Thoracic aorta endothelial cell (primary cell): ENCODE measurements at places on chromosomes 4 and X. TPM values are rescaled to one million over a fixed set of nuclear protein-coding genes. Genes with fewer than 3 reads are reported as not detected.

The F9 gene
- total RNA-seq = not detected in 2 replicates

The CXCL1 gene
- 64.6 and 78.5 TPM in 2 replicates for total RNA-seq

The RIBC1 gene
- total RNA-seq = 0.13 TPM in 1 of 2 replicates, not detected in the other

The CCDC120 gene
- 1.1 and 1.2 TPM in 2 replicates for total RNA-seq

The CXCL9 gene
- total RNA-seq = not detected in 2 replicates

The PLAC1 gene
- 1.6 TPM in 1 of 2 replicates, not detected in the other for total RNA-seq

The TMPRSS11A gene
- not detected in 2 replicates for total RNA-seq

The SMS gene
- 211 and 234 TPM in 2 replicates for total RNA-seq

The CDKL2 gene
- total RNA-seq = 0.65 and 0.80 TPM in 2 replicates

The ABCG2 gene
- 7.0 and 10.1 TPM in 2 replicates for total RNA-seq

The GAK gene
- 52.4 and 74.2 TPM in 2 replicates for total RNA-seq

The LRCH2 gene
- 4.5 and 9.2 TPM in 2 replicates for total RNA-seq

The TMSB4X gene
- 4,229 and 5,294 TPM in 2 replicates for total RNA-seq

The ADH1B gene
- 0.14 TPM in 1 of 2 replicates, not detected in the other for total RNA-seq

The GPRIN3 gene
- 2.7 and 2.8 TPM in 2 replicates for total RNA-seq

The LIMCH1 gene
- 16.8 and 27.4 TPM in 2 replicates for total RNA-seq

The C4orf46 gene
- 25.1 and 34.8 TPM in 2 replicates for total RNA-seq

The PPP2R2C gene
- under 0.01 TPM in 1 of 2 replicates, not detected in the other for total RNA-seq

The PDZD11 gene
- 43.0 and 44.9 TPM in 2 replicates for total RNA-seq

The NOCT gene
- 25.3 and 28.2 TPM in 2 replicates for total RNA-seq

The GPM6B gene
- total RNA-seq = 1.3 and 1.9 TPM in 2 replicates

The FAM9B gene
- total RNA-seq = not detected in 2 replicates

The RRH gene
- 0.22 TPM in 1 of 2 replicates, not detected in the other for total RNA-seq

The SLC6A8 gene
- 9.6 and 12.8 TPM in 2 replicates for total RNA-seq

The STAG2 gene
- total RNA-seq = 120 and 141 TPM in 2 replicates

The AWAT2 gene
- 0.07 and 0.13 TPM in 2 replicates for total RNA-seq

The FRG2 gene
- total RNA-seq = not detected in 2 replicates

The RAB28 gene
- total RNA-seq = 17.8 and 21.1 TPM in 2 replicates

The PAGE4 gene
- total RNA-seq = not detected in 2 replicates

The CXCL3 gene
- total RNA-seq = 0.93 and 1.6 TPM in 2 replicates

The RAB9B gene
- 0.40 and 0.50 TPM in 2 replicates for total RNA-seq

The C4orf50 gene
- not detected in 2 replicates for total RNA-seq

The CENPVL1 gene
- not detected in 2 replicates for total RNA-seq

The ANK2 gene
- total RNA-seq = 1.7 and 2.1 TPM in 2 replicates

The ARHGAP36 gene
- total RNA-seq = under 0.01 TPM in 1 of 2 replicates, not detected in the other

The CENPVL3 gene
- not detected in 2 replicates for total RNA-seq

The MAGEB1 gene
- total RNA-seq = not detected in 2 replicates

The GLRA3 gene
- total RNA-seq = not detected in 2 replicates

The SHROOM3 gene
- total RNA-seq = 5.1 and 10.2 TPM in 2 replicates

The FGB gene
- not detected in 2 replicates for total RNA-seq

The GPRASP1 gene
- 1.9 and 2.4 TPM in 2 replicates for total RNA-seq

The TKTL1 gene
- under 0.01 TPM in 1 of 2 replicates, not detected in the other for total RNA-seq

The ZNF518B gene
- 57.4 and 68.9 TPM in 2 replicates for total RNA-seq

The PRR32 gene
- not detected in 2 replicates for total RNA-seq
